ENCODE measurements at places on chromosomes 13 and 19.

GRCh38 chr13:24074678-24075077 lies 85.8 kb upstream of the SPATA13 start:
- no peak for DNase-seq

- DNase-seq = no peak
Observed at GRCh38 chr13:33218426-33218825, 67.1 kb downstream of the STARD13 start.

DNA sequence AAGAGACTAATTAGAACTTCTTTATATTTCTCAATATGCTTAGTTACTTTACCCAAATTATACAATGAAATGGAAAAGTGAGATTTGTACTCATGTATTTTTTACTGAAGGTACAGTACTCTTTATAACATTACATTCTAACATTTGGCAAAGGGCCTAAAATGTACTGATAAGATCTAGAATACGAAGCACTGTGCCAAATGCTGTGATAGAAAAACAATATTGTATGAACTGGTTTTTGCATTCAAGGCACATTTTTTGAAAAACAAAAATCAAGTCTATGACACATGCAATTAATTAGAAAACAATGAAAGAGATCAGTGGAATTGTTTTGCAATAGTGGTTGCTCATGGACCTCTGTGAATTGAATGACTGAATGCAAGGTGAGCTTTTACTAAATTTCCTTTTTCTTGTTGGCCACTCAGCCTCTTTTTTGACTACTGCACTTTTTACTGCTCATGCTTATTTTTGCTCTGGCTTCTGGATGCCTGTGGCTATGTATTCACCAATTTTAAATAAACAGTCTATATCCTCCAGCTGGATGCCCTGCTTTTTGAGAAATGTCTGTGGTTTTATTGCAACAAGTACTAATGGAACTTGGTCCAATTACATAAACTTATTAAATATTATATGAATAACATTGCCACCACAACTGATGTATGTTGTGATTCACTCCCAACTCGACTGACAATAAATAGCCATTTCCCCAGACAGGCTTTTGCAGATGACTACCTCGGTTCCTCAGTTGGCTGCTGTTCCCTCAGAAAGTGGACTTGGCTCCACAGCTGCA lies 41.4 kb upstream of the OBI1 start:
- no peak for DNase-seq

- DNase-seq = no peak
Observed at GRCh38 chr19:30364866-30365800, 7.1 kb upstream of the ZNF536 start.

DNA sequence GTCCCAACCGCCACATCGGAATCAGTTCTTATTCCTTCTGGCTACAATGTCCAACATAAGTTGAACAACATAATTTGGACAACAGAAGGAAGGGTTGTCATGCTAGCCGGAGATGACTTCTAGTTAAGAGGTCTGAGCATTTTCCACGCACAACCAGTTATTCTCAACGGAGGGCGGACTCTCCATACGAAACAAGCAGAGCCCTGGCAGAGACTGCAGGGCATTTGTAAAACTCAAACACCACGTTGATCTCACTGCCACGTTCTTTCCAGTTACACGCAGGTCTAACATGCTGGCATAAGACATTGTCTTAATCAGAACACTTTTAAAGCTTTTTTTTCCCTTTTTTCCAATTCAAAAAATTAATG lies 38.3 kb upstream of the DCUN1D2 start:
- no peak for DNase-seq

DNA sequence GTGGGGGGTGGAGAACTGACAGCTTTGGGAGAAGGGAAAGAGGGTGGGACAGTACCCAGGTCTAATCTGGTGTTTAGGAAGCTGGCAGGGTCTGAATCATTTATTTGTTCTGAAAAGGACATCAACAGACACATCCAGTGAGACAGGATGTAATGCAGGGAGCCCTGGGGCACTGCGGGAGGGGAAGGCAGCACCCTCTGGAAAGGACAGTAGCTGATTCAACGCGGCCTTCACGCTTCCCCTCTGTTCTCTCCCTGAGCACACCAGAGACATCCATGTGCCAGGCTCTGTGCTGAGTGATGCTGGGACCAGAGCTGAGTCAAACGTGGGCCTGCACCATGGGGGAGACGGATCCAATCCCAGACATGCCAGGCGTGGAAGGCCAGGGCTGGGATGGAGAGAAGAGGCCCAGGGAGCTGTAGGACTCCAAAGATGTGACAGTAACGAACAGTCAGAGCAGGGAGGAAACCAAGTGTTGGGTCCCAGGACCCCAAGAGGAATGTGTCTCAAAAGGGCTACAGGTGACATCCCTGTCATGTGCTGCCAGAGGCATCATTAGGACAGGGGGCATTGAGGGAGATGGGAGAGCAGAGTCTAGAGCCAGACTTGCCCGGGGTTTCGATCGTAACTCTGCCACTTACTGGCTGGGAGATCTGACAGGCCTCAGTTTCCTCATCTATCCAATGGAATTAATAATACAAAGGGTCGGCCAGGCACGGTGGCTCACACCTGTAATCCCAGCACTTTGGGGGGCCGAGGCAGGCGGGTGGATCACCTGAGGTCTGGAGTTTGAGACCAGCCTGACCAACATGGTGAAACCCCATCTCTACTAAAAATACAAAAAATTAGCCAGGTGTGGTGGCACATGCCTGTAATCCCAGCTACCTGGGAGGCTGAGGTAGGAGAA lies 1.7 kb downstream of the ETFB start:
- no peak for DNase-seq

DNA sequence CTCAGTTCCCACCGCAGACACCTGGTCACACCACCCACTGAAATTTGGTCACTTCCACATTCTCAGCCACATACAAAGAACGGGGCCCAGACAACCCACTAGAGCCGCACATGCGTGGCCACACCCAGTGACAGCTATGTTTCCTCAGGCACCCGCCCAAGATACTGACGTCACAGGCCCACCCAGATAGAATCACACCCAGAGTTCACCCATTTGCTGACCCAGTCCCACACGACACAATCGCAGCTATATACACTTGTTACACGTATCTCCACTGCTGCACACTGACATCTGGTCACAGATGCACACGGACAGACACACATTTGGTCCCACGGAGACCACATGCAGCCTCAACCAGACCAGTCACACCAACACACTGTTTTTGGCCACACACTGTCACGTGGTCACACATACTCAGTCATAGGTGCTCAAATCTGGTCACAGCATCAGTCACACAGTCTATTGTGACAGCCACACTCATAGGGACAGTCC lies 2.9 kb downstream of the NUMBL start:
- no peak for DNase-seq

DNA sequence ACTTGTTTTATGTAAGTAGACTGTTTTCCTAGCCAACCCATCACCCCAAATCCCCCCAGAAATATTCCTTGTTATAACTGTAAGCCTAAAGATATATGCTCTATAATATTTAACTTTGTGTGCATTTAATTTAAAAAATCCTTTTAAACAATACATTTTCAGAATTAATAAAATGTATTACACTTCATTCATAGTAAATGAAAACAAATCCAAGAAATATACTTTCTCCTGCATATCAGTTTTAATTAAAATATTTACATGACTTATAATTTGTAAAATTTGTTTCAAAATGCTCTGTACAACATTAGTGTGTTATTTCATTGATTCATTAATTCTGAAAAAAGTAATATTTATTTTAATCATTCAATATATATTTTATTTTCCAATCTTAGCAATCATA lies 669.1 kb upstream of the PCDH20 start:
- DNase-seq = no peak

- DNase-seq = no peak
Observed at GRCh38 chr13:99979453-99980200, 2.0 kb upstream of the ZIC2 start.

DNA sequence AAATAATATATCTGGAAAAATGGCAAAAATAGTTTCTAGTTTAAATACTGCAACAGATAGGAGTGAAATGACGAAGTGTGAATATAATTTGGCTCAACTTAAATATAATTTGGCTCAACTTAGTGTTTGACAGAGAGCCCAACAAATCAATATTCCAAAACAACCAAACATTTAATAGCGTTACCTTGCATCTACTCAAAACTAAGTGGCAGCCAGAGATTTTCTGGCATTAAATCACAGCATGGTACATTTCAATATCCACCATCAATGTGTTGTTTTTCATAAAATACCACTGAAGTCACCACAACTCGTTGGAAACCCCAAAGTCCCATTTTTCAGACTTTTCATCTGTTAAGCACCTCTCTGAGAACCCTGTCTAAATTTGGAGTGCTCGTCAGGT lies 69.6 kb downstream of the DCLK1 start:
- no peak for DNase-seq

GRCh38 chr19:43620061-43621001 lies 902 bp upstream of the ZNF428 start:
- DNase-seq = no peak

DNA sequence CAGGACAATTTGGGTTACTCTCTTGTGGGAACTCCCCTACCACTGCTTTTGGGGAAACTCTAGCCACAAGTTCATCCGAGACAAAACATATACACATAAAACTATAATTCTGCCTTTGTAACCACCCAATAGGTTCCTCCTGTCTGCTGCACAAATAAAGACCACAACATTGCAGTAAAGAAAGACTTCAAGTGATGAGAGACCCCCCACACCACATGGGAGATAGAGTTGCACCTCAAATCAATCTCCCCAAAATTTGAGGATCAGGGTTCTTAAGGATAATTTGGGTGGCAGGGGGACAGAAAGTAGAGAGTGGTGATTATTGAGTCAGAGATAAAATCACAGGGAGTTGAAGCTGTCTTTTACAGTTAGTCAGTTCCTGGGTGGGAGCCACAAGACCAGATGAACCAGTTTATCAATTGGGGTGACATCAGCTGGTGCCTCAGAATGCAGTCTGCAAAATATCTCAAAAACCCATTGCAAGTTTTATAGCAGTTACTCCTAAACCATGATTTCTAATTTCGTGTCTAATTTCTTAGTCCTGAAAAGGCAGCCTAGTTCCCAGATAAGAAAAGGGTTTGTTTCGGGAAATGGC lies 1348.5 kb downstream of the PCDH9 start:
- DNase-seq = no peak

- no peak for DNase-seq
Observed at GRCh38 chr13:99956473-99957349, 14.9 kb downstream of the ZIC5 start.

GRCh38 chr19:42277821-42278451 lies 8.9 kb downstream of the CIC start:
- no peak for DNase-seq

- peak; percentile 64 for DNase-seq
Observed at GRCh38 chr19:41449079-41449864, 6.3 kb downstream of the ERICH4 start.

GRCh38 chr13:38262211-38262610 lies 87.4 kb upstream of the UFM1 start:
- no peak for DNase-seq

DNA sequence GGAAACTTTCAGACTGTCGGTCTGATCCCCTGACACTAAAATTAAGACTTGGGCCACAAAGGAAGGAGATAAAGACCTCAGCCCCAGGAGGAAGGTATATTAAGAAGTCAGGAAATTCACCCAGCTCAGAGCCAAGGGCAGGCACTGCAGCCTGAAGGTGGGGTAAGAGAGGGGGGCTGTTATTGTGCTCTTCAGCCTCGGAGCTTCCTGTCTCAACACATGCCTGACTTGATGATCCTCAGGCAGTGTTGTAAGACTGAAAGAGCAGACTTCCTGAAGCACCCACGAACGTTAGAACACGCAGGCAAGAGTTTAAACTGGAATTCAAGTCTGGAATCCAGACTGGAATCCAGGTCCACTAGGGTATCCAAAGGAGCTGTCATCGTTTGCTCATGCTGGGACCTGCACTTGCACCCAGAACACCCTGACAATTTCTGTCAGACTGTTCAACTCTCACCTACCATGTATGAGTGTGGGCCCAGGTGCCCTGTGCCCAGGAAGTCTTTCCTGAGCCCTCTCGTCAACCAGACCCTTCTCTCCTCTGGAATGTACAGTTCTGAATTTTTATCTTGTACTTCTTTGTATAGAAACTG lies 10.7 kb upstream of the FLT1 start:
- no peak for DNase-seq

- DNase-seq = no peak
Observed at GRCh38 chr13:113122550-113123225, at the start of gene F10. Gene F10, plus strand, starts transcription at chr13:113122799. Its CDS starts 57 bp downstream, at chr13:113122856.

DNA sequence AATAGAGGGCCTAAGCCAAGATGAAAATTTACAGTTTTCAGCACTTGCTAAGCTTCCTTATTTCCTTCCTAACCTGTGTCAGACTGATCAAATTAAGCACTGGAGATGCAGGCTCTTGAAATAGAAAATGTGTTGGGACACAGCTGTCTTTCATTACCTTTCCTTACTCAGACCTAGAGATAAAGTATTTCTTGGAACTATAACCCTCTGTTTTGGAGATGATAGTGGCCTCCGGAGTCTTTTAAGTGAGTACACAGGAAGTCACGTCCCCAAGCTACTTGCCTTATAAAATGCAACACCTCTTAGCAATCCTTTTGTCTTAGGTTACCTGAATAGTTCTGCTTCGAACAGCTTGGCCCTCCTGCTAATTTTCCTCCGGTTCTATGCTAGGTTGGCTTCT lies 12.4 kb upstream of the AKAP11 start:
- no peak for DNase-seq

All from activated CD4-positive, alpha-beta T cell treated with anti-CD3 and anti-CD28 coated beads for 4 hours (primary cell).